ENCODE measurements at places on chromosomes 13 and 19.

DNA sequence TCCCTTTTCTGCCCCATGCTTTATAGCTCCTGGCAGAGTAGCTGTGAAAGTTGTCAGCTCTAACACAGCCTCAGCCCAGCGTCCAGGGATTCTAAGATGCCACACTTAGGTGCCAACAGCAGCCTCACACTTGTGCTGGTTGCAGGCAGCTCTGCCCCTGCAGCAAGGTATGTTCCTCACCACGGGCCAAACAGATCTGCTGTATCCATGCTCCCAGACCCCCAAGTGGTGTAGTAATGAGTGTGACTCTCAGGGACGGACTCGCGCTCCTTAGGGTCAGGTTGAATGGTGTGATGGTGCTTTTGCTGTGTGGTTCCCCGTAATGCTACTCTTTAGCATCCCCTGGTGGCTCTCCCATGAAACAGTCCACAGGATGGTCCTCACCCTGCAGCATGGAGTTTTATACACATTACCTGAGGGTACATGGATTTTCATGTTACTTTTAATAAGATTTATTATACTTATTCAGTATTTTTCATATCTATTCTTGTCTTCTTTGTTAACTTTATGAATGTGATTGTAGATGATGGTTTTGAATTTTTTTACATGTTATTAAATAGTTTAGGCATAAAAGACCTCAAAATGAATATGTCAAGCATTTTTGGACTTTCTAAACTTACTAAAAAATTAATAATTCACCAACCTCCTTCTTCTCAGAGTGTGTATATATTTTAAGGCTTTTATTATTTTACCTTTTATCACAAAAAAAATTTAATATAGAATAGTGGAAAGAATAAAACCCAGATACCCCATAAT is 232.5 kb downstream of the SLC7A1 start:
- DNase-seq, result peak; percentile 16

DNA sequence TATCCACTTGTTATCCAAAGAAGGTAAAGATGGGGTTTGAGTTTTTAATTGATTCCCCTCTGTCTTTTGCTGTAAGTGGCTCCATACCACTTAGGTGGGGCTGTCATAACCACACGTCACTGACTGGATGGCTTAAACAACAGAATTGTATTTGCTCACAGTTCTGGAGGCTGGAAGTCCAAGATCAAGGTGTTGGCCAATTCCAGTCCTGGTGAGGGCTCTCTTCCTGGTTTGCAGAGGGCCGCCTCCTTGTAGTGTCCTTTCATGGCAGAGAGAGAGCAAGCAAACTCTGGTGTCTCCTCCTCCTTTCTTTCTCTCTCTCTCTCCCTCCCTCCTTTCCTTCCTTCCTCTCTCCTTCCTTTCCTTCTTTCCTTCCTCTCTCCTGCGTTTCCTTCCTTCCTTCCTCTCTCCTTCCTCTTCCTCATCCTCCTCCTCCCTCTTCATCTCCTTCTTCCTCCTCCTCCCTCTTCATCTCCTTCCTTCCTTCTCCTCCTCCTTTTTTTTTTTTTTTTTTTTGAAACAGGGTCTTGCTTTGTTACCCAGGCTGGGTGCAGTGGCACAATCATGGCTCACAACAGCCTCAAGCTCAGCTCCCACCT is 140.6 kb upstream of the RNF113B start:
- DNase-seq, result no peak

GRCh38 chr19:6352381-6353165 is 8.8 kb upstream of the CLPP start:
- DNase-seq, result no peak

DNA sequence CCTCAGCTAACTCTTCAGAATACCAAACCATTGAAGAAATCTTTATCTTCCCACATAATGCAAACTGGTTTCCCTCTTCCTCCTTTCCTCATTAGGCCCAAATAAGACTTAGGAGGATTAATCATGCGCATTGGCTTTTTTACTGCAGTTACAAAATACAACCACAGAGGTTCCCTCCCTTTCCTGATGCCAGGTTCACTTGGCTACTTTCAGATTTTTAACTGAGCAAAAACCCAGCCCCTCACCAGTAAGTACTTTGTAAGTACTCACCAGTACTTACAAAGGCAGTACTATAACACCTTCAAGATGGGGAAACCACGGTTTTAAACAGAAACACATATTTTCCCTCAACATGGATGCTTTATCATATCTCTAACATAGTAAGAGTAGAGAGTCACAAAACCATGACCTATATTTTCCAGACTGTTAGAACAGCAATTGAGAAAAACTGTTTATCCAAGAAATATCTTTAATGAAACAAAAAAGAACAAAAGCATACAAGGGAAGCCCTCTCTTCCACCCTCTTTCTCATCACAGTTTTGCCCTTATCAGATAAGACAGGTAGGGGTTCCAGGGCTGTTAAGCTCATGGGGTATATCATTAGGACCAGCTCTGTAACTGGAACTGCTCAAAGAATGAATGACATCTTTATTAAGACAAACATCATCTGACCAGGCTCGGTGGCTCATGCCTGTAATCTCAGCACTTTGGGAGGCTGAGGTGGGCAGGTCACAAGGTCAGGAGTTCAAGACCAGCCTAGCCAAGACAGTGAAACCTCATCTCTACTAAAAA is 12.7 kb downstream of the FOXO1 start:
- DNase-seq, result no peak

DNA sequence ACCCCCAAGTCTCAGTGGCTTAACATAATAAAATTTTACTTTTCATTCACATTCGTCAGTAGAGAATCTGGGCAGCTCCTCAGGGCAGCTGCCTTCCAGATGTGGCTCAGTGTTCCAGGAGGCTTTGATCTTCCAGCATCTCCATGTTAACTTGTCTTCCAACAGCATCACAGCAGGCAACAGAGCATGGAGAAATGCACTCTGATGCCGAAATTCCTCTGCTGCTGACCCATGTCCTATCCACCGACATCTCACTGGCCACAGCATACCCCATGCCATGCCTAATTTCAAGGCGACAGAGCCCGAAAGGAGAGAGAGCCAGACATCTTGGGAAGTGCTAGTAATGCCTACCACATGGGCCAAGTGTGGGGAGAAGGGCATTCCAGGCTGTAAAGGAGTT is 64.9 kb upstream of the MEDAG start:
- no peak for DNase-seq

- DNase-seq, result no peak
Observed at GRCh38 chr19:42552086-42553065, 24.1 kb upstream of the CEACAM1 start.

- DNase-seq, result peak; percentile 45
Observed at GRCh38 chr13:113448885-113449692, 4.2 kb downstream of the ADPRHL1 start.

- no peak for DNase-seq
Observed at GRCh38 chr19:33388725-33389420, 15.4 kb downstream of the CEBPG start.

DNA sequence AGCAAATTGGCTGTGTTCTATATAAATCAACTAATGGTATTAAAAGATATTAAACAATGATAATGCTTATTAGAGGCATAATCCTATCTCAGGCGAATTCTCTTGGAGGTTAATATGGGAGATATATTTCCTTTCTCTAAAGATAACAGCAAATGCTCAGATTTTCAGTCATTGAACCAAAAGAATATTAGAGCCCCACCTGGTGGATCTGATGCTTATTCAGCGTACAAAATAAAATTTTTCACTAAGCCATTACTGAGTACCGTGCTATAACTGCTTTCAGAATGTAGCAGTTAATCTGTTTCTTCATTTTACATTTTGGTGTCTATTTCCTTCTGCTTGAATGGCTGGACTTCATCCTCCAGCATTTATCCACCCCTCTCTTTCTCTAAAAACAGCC is 143.3 kb upstream of the IPO5 start:
- DNase-seq, result no peak

DNA sequence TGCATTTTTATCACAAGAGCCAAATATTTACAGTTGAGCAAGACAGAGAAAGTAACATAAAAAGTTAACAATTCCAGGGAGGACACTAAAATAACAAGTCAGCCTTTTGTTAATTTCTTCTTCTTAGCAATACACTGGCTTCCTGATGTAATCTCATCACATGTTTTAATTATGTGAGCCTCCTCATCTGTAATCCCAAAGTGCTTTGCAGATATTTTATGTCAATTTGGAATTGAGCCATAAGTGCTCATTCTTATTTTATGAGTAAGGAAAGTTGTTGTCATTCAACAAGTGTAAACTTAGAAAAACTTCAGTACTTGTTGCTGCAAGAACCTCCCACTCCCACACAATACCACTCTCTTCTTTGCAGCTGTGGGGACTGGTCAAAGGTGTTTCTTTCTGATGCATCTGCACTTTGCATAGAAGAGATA is 223.6 kb downstream of the GPC6 start:
- no peak for DNase-seq

DNA sequence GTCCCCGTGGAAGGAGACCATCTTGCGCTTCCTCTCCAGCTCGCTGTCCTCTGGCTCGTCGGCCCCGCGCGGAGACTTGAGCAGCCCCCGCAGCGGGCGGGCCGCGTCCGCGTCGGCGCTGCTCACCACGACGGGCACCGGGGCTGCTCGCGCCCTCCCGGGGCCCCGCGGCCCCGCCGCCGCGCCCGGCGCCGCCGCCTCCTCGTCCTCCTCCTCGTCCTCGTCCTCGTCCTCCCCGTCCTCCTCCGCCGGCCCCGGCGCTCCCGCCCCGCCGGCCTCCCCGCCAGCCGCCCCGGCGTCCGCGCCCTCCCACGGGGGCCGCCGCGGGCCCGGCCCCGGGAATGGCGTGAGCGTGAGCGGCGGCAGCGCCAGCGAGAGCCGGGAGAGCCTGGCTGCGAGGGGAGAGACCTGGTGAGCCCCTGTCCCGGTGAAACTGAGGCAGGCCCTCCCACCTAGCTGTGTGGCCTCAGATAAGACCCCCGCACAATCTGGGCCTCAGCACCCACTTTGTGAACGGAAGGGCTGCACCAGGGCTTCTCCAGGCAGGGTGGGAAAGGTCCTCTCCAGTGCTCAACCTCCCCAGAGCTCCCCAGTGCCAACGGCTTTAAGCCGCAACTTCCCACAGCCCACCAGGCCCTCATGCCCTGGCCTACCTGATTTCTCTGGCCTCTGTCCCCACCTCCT is 17.8 kb downstream of the LMTK3 start:
- DNase-seq, result no peak

- DNase-seq, result no peak
Observed at GRCh38 chr13:113116206-113116800, 6.3 kb upstream of the F10 start.

DNA sequence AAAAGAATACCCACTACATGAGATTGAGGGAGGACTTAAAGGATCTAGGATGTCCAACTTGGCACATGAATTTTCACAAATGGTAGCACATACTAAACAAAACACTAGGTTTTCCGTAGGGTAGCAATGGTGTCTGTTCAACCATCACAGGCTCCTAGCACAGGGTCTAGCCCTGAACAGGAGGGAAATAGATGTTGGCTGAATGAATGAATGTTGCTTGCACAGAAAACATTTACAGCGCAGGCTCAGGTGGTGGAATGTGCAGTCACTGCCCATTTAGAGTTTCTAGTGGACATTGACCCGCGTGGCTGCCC is 1.9 kb upstream of the MYCBP2 start:
- no peak for DNase-seq

DNA sequence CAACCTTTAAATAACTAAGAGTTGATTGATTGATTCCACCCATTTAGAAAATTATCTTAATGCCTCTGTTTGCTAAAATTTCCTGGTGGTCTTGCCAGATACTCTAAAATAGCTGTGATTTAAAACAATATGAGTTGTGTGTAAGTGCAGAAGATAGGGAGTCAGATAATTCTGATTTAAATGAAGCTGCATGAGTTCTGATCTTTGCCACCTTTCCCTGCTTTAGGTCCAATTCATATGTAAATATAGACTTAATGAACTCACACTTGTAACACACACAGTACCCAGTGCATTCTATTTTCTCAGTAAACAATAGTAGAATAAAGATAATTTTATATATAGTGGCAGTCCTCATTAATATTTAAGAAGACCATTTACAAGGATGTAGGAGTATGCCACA is 981.8 kb downstream of the SLITRK1 start:
- no peak for DNase-seq

- DNase-seq, result no peak
Observed at GRCh38 chr13:61700181-61700580, 284.5 kb upstream of the PCDH20 start.

GRCh38 chr13:109483284-109483683 is 303.1 kb downstream of the IRS2 start:
- no peak for DNase-seq

Measured in NCI-H2029 treated with DMSO at 0.1 percent for 48 hours (cell line).